ENCODE measurements at places on chromosomes 1 and 21.

- DNase-seq = no peak
Observed at GRCh38 chr1:165169028-165169427, 187.5 kb downstream of the LMX1A start.

GRCh38 chr1:41418857-41419583, 57.8 kb downstream of the FOXO6 start:
- peak; percentile 90 for DNase-seq

DNA sequence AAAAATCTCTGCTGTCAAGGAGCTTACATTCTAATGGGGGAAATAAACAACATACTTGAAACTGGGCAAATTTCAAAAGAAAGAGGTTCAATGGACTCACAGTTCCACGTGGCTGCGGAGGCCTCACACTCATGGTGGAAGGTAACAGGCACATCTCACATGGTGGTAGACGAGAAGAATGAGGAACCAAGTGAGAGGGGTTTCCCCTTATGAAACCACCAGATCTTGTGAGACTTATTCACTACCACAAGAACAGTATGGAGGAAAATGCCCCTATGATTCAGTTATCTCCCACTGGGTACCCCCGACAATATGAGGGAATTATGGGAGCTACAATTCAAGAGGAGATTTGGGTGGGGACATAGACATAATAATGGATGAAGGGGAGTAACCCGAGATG, 226.4 kb downstream of the ZP4 start:
- no peak for DNase-seq

DNA sequence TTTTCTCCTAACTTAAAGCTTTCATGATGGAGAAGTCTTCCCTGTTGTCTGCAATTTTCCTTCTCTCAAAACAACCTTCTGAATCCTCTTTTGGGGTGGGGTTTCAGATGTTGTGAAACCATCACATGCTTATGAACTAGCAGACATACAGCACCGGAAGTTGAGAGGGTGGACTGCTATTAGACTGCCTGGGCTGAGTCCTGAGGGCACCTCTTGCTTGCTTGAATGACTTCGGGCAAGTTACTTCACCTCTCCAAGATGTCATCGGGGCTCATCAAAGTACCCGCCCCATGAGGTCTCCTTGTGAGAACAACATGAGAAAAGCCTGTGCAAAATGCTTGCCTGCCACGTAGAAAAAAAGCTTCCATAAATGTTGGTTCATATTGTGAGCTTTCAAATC, 89.6 kb downstream of the CCDC185 start:
- no peak for DNase-seq
